ENCODE measurements at places on chromosomes 7 and 10.

DNA sequence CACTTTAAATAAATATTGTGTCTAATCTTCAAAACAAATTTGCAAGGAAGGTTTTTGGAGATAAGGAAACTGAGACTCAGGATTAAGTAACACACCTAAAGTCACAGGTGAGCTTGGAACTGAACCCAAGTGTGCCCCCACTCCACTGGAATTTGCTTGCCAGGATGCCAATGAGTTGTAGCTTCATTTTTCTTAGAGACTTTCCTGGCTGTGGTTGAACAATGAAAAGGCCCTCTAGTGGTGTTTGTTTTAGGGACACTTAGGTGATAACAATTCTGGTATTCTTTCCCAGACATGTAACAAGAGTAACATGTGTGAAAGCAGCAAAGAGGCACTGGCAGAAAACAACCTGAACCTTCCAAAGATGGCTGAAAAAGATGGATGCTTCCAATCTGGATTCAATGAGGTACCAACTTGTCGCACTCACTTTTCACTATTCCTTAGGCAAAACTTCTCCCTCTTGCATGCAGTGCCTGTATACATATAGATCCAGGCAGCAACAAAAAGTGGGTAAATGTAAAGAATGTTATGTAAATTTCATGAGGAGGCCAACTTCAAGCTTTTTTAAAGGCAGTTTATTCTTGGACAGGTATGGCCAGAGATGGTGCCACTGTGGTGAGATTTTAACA is 1.5 kb downstream of the IL6 start:
- DNase-seq = no peak

DNA sequence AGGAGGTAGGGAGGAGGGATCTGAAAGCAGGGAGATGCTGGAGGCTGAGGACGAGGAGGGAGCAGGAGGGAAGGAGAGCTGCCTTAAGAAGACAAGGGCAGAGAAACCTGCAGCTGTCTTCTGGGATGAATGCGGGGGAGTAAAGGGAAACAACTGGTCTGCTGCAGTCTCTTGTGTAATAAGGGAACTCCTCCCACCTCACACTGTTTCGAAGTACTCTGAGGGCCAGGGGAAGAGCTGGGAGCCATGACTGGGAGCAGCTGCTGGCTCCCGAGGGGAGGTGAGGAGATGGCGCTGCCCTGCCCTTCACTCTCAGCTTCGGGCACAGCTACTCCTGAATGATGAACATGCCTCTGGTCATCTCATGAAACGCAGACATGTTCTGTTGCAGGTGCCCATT is 65.1 kb downstream of the CLEC2L start:
- no peak for DNase-seq

DNA sequence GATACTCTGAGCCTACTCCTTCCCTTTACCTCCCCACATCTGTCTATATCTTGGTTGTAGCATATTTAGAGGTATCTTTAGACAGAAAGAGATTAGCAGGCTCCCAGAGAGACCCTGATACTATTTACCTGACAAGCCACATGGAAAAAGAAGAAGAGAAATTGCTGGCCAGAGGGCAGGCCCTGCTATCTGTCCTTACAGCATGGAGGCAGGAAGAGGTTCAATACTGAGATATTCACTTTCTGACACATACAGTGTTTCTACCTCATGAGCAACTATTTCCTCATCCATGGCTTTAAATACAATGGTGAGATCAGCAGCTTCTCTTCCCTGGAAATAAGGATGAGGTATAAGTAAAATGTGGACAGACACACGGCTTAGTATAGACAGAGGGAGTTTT is 33.9 kb upstream of the TSPAN13 start:
- no peak for DNase-seq

DNA sequence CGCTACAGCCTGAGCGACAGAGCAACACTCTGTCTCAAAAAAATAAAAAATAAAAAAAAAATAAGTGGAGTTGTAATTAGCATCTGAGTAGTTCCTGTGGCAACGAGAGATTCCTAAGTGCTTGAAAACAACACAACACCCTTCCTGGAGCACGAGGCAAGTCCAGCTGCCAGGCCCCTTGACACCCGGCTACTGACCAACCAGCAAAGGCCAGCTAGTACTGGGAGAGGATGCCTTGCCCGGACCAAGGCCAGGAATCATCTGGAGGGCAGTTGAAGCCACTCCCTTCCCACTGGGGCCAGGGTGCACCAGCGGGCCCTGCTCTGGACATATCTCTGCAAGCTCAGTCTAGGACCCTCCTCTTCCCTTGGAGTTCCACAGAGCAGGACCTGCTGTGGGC is 536 bp downstream of the C10orf105 start:
- DNase-seq = no peak

DNA sequence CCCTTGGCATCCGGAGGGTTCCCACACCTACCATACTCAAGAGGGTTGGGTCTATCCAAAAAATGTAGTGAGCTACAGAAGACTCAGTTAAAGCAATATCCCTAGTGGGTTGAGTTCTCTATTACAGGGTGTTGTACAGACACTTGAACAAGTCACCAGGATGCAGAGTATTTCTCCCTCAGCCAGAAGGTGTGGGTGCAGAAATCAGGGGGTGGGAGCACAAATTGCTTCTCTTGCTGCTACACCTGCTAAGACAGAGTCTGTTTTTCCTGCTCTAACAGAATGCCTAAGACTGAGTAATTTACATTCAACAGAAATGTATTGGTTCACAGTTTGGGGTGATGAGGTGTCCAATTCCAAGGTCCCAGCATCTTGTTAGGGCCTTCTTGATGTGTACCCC is 433.4 kb downstream of the TCERG1L start:
- DNase-seq = no peak

DNA sequence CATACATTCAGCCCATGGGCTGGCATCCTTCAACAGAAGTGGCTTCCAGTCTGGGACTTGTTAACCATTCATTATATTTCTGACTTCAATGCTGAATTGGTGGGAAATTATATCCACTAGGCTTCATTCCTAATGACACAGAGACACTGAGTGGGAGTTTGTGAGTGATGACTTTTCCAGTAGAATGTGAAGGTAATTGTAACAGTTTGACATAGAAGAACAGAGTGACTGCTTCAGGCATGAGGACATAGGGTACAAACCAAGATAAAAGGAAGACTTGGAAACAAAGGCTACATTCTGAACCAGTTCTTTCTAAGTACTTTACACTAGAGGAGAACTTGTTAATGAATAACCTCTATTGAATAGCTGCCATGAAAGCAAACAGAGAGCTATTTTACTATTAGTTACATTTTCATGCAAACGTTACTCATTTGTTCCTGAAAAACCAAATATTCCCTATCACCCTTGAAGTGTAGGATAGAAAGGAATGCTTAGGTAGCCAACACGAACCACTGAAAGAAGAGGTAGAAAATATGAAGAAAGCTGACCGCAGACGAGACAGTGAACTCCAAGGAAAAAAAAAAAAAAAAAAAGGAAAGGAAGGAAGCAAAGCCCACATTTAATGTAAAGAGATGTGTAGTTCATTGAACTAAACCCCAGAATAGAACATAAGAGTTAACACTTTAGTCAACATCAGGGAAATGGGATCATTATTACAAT is 237.0 kb upstream of the SEMA3C start:
- no peak for DNase-seq

Measured in NCI-H2081 (cell line).